ENCODE measurements at places on chromosomes 1 and 21.

DNA sequence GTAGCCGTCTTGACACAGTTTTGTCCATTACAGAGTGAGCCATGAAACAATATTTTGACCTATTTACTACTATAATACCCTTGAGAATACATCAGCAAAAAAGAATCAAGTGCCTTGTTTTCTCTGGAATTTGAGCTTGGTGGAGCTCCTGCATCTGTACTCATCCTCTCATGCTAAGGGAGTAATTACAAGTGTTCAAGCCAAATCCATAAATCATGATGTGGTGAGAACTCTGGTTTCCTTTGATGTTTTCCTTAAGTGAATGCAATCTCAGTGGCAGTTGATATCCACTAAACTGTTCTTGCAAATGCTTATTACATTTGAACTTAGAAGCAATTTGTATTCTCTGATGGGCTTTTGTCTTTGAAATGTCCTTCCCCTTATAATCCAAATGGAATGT, 824.6 kb upstream of the TMPRSS15 start:
- peak; percentile 14 for DNase-seq

GRCh38 chr1:217521317-217521716, 109.6 kb downstream of the GPATCH2 start:
- no peak for DNase-seq

DNA sequence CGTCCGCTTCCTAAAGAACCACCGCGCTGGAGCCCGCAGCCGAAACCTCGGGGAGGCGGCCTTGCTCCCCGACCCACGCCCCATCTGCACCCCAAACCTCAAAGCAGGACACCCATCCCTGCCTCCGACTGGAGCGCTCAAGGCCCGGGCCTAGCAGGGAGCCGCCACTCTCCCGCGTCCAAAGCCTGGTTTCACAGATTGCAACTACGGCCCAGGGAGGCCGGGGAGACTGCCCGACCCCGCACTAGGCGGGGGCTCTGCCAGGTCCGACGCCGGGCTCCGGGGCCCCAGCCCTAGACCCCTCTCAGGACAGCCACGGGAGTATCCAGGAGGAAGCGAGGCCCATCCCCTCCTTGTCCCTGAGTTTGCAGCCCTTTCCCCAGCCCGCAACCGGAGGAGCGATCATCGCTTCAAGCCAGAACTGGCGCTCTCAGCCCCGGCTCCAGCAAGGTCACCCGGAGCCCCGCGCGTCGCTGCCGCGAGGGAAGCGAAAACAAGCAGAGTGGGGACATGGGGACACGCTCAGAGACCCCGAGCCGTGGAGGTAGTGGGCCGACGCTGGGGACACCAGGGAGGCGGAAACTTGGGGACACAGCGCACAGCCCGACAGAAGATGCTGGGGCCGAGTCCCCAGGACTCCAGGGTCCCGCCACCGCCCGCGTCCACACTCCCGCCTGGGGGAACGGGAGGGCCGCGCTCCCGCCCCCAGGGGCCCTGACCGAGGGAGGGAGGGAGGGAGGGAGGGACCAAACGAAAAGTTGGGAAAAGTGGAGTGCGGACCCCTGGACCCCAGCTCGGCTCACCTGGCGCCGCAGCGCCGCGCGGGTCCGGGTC, 433 bp downstream of the TMEM200B start:
- DNase-seq = no peak

DNA sequence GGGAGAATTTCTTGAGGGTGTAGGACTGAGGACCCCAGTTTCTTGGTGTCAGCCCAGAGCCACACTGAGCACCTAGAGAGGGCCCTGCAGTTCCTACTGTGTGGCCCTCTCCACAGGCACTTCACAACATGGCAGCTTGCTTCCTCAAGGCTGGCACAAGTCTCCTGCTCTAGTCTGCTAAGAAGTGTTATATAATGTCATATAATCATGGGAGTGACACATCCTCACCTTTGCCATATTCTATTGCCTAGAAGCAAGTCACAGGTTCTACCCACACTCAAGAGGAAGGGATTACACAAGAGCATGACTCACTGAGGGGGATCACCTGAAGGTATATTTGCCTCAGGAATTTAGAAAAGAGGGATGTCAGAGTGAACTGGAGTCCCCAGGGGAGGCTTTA, 5.5 kb upstream of the SNX27 start:
- DNase-seq = no peak

DNA sequence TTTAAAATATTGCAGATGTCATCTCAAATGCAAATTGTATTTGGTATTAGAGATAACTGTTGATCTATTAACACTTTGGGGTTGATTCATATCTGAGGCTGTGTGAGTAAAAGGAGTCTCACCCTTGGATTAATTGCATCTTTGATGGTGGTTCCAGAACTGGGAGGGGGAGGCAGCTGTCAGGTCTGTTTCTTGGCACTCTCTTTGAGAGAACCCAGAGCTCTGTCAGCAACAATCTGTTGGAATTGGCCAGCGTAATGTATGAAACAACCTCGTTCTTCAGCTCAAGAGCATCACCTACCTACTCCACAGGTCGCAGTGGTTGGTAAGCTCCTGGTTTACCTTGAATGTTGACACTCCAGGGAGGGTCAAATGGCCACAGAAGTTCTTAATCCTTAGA, 424.1 kb downstream of the CAMTA1 start:
- no peak for DNase-seq

DNA sequence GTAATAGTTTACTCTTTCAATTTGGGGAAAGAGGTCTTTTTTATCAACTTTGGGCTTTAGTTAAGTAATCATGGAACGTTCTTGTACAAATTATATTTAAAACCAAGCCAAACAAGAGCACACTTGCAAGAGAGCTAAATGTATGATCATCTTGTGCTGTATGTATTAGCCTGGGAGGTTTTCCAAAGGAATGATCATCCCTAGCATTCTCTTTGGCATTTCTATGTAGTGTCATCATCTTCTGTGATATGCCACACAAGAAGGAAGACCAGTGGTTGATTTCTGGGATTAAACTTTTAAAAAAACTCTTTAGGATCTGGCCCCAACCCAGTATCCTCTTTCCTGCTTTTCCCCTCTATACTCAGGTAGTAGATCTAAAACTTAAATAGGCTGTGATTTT, 38.4 kb upstream of the KCNQ4 start:
- no peak for DNase-seq

GRCh38 chr1:182192966-182193365, 131.5 kb upstream of the ZNF648 start:
- DNase-seq = no peak

GRCh38 chr1:201085902-201086735, 26.1 kb downstream of the CACNA1S start:
- peak; percentile 47 for DNase-seq

DNA sequence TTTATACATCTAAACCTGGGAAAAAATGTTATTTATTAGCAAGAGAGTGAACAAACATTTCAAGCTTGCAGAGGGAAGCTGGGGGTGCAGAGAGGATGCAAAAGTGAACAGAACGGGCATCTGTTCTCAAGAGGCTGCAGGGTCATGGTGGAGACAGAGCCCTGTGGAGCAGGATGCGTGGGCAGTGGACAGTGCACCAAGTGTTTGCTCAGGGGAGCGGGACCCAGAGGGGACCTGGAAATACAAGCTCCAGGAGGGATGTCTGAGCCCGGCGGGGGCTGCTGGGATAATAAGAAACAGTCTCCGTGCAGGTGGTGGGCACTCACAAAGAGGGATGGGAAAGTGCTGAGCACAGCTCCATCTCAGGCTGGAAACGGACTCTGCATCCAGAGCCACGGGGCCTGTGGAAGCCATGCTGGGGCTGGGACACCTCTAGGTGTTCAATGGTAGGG, 105.3 kb upstream of the SLC45A1 start:
- DNase-seq = no peak

Measured in NCI-H1092 treated with DMSO at 0.1 percent for 48 hours (cell line).